ENCODE measurements at places on chromosomes 1 and 21. TPM values are rescaled to one million over a fixed set of nuclear protein-coding genes. Genes with fewer than 3 reads are reported as not detected.

SVBP gene
- 9.5 TPM for total RNA-seq

ARHGAP29 gene
- total RNA-seq, result 7.7 TPM

NUP210L gene
- total RNA-seq, result under 0.01 TPM

TAGLN2 gene
- total RNA-seq, result 379 TPM

B3GALT2 gene
- 0.37 TPM for total RNA-seq

SH2D5 gene
- total RNA-seq, result 8.5 TPM

KRTAP19-1 gene
- not detected for total RNA-seq

CELA3A gene
- total RNA-seq, result not detected

BCL2L15 gene
- under 0.01 TPM for total RNA-seq

KCNA3 gene
- not detected for total RNA-seq

All from smooth muscle cell of the umbilical artery (primary cell).